AG20443 (cell line): ENCODE measurements at places on chromosomes 1 and 21.

DNA sequence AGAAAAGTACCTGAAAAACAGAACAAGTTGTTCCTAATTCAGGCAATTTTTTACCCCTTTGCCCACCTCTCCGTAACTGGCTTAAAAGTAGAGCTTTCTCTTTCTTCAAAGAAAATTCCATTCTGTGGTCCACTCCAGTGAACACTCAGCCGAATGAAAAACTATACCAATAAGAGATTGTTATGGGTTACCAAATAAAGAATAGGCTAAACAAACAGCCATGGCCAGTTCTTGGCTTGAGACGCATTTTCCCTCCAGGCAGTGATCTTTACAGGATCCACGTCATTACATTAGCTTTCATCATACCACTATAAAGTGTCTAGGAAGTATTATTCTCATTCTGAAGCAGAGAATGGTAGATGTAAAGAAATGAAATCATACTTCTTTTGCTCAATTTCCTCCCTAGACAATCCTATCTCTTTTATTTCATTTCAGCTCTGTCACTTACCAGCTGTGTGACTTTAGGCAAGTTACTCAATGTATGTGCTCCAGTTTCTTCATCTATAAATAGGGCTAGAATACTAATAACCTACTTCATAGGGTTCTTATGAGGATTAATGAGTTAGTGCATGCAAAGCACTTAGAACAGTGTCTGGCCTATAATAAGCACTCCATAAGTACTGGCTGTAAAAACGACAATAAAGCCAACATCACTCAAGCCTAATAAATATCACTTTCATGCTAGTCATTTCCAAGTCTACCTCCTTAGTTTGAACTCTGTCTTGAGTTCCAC, 26.5 kb upstream of the TRIM45 start:
- no peak for DNase-seq

DNA sequence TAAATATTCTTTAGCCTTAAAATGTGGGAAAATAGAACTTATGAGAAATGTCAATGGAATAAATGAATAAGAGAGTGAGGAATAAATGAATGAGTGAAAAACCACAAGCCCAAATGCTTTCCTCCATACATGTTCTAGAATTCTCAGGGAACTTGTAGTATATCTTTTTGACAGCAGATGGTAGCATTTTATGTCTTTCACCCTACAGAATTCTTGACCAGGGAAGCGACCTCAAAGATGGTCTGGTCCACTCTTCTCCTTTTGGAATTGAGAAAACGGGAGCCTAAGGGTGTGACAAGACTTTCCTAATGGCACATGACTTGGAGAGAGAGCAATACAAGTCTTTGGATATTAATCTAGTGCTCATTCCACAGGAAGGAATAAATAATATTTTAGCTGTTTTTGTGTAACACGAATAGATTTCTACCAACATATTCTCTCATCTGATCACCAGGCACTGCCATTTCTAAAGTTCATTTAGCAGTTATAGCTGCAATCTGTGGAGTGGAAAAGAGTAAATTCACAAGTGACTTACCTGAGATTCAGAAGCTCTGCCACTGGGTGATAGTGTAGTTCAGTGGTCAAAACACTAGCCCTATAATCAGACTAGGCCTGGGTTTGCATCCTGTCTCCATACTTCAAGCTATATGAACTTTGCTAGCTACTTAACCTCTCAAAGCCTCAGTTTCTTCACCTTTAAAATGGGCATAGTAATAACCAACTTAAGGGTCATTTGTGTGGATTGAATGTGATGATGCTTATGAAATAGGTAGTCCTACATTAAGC, 15.0 kb upstream of the F5 start:
- DNase-seq: peak; percentile 17

- no peak for DNase-seq
These were observed 574.6 kb downstream of the SMYD3 start for GRCh38 chr1:245932302-245932972.

GRCh38 chr1:180183426-180183825, 28.8 kb downstream of the QSOX1 start:
- no peak for DNase-seq

DNA sequence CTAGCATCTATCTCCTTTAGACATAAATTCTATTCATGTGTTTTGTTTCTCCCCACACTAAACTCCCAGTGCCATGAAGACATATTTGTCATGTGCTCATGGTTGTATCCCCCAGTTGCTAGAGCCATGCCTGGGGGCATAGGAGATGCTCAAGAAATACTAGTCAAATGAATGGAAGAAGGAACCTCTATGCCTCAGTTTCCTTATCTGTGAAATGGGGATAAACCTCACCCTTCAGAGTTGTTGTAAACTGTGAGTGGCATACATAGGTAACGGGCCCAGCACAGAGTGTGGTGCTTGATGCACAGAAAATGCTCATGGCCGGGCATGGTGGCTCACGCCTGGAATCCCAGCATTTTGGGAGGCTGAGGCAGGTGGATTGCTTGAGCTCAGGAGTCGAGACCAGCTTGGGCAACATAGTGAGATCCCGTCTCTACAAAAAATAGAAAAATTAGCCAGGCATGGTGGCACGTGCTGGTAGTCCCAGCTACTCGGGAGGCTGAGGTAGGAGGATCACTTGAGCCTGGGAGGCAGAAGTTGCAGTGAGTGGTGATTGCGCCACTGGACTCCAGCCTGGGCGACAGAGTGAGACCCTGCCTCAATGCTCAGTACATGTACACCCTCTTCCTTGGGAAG, 8.7 kb downstream of the LDLRAD2 start:
- no peak for DNase-seq

GRCh38 chr1:98739762-98740161, 78.2 kb downstream of the SNX7 start:
- no peak for DNase-seq

DNA sequence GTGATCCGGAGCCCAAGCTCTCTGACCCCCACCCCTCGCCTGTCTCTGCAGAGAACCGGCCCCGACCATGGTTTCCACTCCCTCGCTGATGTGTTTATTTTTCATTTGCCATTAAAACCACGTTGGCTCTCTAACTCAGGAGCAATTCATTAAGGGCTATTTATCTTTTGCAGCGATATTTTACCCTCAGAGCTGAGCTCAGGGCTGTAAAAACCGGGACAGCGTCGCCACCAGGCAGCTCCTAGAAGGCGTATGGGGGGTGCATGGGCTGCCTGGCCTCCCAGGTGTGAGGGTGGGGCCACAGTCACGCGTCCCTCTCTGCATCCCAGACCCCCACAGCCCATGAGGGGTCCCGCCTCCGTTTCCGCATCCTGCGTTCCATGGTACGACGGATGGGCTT, 71.4 kb downstream of the PRDM16 start:
- no peak for DNase-seq

GRCh38 chr1:44415013-44415412, 10.0 kb downstream of the RNF220 start:
- DNase-seq: no peak

DNA sequence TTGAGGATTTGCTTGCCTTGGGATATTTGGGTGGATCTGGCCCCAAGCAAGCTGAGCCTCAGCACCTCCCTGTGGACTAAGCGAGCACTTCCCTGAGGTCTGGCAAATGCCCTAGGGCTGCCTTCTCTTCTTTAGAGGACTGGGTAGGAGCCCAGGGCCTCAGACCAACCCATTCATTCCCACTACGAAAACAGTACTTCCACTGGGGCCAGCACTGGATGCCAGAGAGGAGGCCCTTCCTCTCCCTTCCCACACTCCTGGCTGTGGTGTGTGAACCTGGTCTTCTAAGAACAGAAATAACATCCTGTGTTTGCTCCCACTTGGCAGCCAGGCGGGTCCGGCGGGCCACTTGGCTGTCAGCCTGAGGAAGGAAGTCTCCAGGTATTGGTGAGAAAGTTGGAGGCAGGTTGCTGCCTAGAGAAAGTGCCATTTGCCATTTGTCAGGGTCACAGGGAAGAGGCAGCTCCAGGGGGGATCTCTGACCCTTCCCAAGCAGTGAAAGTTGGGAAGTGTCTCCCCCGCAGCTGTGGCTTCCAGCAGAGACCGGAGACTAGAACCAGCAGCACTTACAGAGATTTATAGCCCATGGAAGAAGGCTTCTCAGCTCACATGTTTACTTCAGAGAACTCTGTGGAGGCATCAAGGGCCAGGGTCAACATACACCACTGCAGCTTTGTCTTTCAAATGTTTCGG, 323.5 kb downstream of the SIPA1L2 start:
- DNase-seq: peak; percentile 32

GRCh38 chr21:28332796-28333195, 659.9 kb downstream of the LTN1 start:
- DNase-seq: no peak

DNA sequence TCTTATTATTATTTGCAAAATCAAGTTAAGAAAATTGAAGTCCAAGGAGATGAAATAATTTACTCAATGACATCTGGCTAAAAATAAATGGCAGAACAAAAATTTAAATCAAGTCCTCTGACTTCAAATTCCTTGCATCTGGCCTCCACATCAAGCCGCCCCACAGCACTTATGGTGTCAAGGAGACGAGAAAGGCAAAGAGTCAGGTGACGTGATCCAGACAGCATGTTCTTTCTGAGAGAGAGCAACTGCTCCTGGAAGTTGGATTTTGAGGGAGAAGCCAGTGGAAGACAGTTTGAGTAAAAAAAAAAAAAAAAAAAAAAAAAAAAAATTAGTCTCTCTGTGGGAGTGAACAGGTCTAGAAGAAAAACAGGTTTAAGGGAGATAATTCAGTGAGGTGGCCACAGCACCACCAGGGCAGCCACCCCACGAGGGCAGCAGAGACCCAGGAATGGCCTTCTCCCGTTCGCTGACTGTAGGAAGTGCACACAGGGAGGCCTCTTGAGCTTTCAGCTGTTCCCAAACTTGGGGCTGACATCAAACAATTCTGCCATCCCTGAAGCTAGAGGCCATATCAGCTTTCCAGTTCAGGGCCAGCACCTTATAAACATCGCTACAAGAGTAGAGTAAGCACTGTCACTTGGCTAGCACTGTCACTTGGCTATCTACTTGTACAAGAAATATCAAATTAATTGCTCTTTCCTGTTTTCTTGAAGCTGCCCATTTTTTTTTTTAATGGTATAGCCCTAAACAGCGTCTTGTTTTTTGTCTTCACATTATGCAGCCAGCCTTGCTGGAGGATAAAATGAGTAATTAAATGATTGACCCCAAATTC, 7.8 kb downstream of the C1orf162 start:
- DNase-seq: peak; percentile 92

DNA sequence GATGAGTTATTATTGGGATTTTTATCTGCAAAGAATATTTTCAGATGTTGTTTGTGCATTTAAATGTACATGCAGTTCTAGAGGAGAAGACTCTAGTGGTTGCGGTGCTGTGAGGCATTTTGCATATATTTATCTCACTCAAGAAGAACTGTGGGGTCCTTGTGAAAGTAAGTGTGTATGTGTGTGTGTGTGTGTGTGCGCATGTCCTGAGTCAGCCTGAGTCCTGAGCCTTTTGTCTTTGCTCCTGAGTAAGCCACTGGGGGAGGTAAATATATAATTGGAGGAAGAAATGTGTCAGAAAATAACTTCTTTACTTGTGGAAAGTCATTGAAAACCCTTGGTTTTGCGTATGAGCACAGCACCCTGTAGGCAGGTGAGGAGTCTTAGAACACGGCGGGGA, 55.6 kb upstream of the CD34 start:
- no peak for DNase-seq

GRCh38 chr1:153677718-153678518, 570 bp upstream of the NPR1 start:
- DNase-seq: peak; percentile 79

DNA sequence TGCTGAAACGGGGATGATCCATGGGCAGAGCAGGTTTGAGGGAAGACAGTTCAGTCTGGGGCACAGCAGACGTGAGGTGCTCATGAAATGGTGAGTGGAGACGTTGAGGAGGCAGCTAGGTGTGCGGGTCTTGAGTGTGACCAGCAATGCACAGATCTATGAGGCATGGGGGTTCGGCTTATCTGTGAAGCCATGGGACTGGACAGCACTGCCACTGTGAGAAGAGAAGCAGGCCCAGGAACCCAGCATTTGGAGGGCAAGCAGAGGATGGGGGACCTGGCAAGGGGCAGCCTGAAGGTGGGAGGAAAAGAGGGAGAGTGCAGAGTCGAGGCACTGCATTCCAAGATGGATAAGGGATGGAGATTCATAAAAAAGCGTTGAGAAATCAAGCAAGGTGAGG, 8.0 kb downstream of the CSF1 start:
- DNase-seq: no peak

DNA sequence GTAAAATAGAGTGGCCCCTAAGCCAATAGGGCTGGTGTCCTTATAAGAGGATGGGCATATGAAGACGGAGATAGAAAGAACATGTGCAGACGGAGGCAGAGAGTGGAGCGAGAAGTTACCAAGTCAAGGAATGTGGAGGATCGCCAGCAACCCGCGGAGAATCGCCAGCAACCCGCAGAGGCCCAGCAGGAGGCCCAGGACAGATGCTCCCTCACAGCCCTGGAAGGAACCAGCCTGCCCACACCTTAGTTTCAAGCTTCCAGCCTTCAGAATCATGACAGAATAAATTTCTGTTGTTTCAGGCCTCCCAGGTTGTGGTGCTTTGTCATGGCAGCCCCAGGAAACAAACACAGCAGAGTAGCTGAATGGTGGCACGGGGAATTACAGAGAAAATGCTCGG, 9.6 kb downstream of the CLDN14 start:
- DNase-seq: no peak

DNA sequence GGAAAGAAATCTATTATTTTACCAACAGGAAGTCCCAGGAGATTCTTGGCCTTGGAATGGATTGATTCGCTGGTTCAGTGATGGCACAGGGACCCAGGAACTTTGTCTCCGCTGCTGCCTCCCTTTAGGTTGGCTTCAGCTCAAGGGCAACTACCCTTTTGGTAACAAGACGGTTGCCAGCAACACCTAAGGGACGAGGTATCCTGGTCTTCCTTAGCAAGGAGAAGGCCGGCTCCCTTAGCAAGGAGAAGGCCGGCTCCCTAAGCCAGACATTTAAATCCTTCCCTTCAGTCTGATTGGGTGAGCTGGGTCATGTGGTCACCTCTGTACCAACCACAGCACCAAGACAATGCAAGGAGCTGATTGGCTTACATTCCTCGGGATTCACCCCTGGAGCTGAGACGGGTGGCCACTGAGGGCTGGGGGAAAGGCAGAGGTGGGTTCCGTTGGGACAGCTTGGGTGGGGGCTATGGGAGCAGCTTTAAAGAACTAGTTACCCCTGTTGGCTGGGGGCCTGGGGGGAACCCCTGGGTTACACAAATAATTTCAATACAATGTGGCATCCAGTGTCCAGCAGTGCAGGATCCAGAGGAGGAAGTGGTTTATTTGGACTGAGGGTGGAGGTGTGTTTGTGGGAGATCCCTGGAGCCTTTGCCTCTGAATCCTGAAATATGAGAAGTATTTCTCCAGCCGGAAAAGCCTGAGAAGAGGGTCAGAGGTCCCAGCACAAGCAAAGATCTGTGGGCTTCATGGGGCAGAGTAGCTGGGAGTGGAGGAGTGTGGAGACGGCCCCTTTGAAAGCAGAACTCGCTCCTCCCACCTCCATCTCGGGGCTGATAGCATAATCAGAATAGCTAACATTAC, 20.7 kb upstream of the CLIC4 start:
- peak; percentile 45 for DNase-seq

GRCh38 chr1:8201331-8201861, 116.5 kb upstream of the SLC45A1 start:
- DNase-seq: no peak

DNA sequence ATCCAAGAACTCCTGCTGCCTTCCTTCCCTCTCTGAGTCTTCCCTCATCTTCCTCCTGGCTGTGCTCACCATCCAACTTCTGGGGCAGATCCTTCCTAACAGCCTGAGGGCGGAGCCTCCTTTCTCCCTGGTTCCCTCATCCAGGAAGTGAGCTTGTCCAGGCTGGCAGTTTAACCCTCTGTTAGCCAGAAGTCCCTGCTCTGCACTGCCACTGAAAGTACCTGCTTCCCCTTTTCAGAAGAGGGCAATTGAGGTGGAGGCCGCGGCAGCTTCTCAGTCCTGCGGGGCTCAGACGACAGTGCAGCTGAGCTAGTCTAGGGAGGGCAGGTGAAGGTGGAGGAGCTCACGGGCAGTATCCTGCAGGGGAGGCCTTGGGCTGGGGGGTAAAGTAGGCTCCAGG, 149.1 kb downstream of the FCRL5 start:
- DNase-seq: peak; percentile 51
